ENCODE measurements at places on chromosomes 1 and 21.

- no peak for DNase-seq
Observed at GRCh38 chr1:32266921-32267591, 16.0 kb downstream of the LCK start.

- no peak for DNase-seq
Observed at GRCh38 chr1:206900149-206900548, 2.9 kb downstream of the IL24 start.

DNA sequence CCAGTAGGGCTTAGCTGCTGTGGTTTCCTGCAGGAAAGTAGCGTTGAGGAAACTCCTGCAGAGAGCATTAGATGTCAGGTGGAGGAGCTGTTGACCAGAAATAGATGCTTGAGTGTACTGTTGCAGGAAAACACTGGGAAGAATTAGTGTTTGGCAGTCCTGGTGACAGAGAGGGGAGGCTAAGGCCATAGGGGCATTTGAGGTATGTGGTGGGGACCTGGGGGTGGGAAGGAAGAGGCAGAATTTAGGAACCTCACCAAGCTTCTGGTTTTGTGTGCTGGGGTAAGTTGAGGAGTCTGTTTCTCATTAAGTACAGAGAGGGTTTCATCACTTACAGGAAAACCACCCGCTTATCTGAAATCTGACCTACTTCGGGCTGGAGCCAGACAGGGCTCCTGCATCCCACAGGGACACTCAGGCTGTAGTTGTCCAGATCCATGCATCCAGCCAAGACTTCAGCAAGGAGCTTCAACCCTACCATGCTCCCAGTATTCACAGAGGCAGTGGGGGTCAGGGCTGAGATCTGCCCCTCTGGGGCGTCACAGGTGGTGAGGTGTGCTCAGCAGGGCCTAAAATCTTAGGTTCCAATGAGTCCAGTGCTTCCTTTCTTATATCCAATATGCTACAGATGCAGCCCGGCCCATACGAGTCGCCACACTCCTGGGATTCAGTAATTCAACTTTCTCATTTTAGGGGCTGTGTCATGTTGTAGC, 15.1 kb downstream of the SH2D2A start:
- no peak for DNase-seq

- no peak for DNase-seq
Observed at GRCh38 chr1:57019236-57019839, 53.5 kb upstream of the C8B start.

GRCh38 chr1:111654839-111655238, 35.2 kb downstream of the RAP1A start:
- no peak for DNase-seq

Measured in effector memory CD8-positive, alpha-beta T cell (primary cell).